ENCODE measurements at places on chromosomes 2 and 18.

- no peak for DNase-seq
These were observed 48.0 kb upstream of the ANXA4 start for GRCh38 chr2:69693775-69694450.

- DNase-seq, result peak; percentile 68
These were observed 88.0 kb upstream of the NFU1 start for GRCh38 chr2:69525261-69525660.

DNA sequence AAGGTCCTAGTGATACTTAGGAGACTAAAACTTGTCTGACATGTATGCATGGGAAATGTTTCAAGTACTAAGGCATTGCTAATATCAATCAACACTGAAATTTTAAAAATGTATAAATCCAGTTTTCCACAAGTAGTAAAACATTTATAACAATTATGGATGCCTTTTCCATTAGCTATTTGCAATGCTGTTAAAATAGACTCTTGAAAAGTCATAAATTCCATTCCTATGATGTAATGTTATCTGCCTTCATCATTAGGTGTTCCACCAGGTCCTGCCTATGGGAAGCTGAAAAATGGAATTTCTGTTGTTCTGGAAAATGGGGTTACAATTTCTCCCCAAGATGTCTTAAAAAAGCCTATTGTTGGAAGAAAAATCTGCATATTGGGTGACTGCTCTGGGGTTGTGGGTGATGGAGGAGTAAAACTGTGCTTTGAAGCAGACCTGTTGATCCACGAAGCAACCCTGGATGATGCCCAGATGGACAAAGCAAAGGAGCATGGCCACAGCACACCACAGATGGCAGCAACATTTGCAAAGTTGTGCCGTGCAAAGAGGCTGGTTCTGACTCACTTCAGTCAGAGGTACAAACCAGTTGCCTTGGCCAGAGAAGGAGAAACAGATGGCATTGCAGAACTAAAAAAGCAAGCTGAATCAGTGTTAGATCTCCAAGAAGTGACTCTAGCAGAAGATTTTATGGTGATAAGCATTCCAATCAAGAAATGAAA lies 18.7 kb downstream of the ELAC1 start:
- peak; percentile 63 for DNase-seq

DNA sequence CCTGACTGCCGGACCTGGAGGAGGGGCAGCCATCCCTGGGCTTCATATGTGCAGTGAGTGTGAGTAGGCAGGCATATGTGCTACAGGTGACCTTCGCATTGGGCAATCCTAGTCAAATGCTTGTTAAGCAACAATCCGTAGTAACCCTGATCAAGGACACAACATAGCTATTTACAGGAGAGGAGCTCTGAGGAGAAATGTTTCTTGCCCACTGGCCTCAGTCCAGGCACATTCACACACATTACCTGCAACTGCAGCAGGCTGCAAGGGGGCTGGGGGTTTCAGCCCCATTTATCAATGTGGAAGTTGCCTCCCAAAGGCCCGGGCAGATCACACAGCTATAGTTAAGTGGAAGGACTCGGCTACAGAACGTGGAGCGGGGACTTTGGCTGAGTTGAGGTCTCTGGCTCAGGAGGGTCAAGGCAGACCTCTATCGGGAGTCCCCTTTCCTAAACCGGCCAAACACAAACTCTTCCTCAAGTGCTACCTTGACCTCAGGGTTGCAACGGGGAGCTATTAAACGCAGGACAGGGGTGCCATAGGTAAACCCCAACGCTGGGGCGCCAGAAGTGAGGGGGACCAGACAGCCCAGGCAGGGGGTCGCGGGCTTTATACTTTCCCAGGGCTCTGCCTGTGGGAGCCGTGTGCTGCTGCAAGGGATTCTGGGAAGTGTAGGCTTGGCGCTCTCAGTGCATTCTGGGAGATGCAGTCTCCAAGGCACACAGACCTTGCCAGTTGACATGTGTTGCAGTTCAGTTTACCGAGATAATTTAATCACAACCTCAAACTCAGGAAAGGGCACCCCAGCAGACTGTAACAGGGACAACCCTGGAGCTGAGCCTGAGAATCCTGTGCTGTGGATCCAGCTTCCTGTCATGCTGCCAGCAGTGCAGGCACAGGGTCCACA lies 9.4 kb downstream of the KHK start:
- no peak for DNase-seq

- no peak for DNase-seq
These were observed 32.5 kb downstream of the TAF4B start for GRCh38 chr18:26258711-26259110.

- DNase-seq, result no peak
These were observed 107.8 kb downstream of the ZNF521 start for GRCh38 chr18:25244170-25244569.

DNA sequence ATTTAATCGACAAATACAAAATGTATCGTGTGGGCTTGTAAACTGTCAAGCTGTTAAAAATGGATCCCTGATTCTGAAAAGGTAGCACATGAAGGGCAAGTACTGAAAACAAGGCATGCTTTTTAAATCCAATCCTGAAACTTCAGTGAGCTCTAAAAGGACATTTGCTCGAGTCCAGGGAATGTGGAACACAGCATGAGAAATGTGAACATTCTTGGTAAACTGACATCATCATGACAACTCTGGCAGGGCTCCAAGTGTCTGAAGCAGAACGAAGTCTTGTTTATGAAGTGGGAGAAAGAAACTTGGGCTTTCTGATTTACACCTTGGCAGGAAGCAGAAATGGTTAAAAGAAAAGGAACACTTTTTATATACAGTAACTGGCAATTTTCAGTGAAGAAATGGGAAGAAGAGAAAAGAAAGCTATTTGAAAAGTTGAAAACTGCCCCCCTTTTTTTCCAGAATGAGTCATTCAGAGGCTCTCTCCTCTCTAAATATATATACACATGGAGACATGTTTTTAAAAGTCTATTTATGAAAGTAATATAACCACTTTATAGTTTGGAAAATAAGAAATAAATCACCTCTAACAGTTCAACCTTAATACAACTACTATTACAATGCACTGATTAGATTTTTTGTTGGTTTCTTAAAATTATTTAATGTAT lies 120.8 kb downstream of the GAREM1 start:
- DNase-seq, result peak; percentile 97

GRCh38 chr2:64054161-64054915 lies 35.1 kb upstream of the VPS54 start:
- DNase-seq, result no peak

GRCh38 chr2:188922191-188922590 lies 52.0 kb upstream of the COL3A1 start:
- no peak for DNase-seq

DNA sequence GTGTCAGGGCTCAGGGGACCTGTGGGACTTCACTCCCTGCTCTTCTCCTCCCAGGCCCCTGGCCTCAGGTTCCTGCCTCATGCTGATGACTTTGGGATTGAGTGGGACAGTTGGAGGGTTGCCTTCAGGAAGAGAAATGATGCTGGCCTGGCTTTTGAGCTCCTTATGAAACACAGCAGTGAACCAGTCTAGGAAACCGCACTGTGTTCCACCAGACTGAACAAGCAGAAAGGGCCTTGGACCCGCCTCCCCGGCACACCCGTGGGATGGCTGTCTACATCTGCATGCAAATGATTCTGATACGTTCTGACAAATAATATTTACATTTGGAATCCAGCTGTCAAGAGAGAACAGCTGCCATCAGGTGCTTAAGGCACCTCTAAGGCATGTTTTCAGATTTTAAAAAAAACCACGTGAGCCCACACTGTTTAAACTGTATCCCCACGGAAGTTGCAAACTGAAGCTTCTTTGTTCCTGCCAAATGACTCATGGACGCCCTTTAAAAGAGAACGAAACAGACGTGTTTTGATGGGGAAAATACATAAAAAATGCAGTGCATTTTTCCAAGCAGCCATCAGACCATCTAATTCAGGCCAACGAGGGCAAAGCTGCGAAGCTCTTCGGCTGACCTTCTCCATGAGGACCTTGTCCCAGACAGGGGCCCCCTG lies 27.6 kb upstream of the ASAP2 start:
- peak; percentile 90 for DNase-seq

DNA sequence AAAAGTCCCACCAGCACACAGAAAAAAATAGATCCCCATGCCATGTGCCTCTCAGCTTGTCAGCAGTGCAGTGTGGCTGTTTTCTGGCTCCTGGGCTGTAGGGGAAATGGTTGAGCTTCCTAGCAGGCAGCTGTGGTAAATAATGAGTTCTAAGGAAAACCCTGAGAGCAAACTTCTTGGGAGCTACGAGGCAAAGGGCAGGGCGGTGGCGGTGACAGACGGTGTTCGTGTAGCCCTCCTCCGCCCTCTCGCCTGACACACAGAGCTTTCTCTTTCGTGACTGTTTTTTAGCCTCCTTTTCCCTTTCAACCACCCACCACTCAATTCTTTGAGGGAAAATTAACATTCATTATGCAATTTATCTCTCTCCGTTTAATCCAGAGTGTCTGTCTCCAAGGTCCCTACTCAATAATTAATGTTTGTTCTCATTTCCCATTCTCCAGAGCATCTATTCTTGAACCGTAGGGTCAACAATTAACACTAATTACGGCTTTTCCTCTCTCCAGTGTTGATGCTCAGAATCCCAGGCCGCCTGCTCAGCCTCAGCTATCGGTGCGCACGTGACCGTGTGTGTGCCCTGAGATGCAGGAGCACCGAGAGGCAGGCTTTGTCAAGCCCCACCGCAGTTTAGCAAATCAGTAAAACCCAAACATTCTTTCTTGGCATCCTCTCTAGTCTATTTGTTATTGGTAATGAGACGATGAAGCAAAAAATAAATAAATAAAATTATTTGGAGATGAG lies 50.1 kb downstream of the KIAA2012 start:
- DNase-seq, result no peak

DNA sequence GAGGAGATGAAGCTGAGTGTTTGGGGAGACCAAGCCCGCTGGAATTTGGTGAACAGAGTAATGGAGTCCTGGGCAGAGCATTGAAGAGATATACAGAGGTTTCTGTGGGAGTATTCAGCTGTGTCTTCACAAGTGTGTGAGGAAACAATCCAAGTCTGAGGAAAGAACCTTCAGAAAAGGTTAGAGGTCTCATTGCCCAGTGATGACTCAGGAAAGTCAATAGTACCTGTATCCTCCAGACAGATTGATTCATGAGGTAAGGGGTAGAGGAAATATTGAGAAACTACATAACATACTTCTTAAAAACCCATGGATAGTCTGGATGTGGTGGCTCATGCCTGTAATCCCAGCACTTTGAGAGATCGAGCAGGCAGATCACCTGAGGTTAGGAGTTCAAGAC lies 392.3 kb downstream of the GALNT13 start:
- DNase-seq, result no peak

- no peak for DNase-seq
These were observed 254.7 kb downstream of the PTPRM start for GRCh38 chr18:7821784-7822183.

DNA sequence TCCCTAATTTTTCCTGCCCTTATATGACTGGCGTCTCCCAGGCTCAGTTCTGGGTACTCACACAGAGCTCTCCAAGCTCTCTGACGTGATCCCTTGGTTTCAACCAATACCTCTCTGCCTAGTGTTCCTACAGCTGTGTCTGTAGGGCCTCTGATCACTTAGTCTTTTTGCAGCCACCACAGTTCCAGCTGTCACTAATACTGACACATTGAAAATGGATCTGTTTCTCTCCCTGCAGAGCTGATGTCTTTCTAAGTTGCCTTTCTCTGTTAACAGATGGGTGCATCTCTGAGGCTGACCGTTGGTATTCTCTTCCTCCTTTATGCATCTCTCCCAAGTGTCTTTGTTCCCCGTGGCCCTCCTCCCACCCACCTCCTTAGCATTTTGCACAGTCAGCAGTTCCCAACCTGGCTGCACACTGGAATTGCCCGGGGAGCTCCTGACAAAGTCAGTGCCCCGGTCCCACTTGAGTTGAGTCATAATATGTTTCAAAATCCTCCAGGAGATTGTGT lies 62.5 kb downstream of the CERS6 start:
- peak; percentile 73 for DNase-seq

- no peak for DNase-seq
These were observed 609.0 kb downstream of the DCC start for GRCh38 chr18:52948868-52949444.

- DNase-seq, result peak; percentile 78
These were observed 10.4 kb upstream of the EVA1A start for GRCh38 chr2:75570948-75571729.

GRCh38 chr2:160372585-160372984 lies 121.0 kb downstream of the RBMS1 start:
- peak; percentile 86 for DNase-seq

- peak; percentile 35 for DNase-seq
These were observed 292.4 kb downstream of the TRIB2 start for GRCh38 chr2:13009027-13009642.

DNA sequence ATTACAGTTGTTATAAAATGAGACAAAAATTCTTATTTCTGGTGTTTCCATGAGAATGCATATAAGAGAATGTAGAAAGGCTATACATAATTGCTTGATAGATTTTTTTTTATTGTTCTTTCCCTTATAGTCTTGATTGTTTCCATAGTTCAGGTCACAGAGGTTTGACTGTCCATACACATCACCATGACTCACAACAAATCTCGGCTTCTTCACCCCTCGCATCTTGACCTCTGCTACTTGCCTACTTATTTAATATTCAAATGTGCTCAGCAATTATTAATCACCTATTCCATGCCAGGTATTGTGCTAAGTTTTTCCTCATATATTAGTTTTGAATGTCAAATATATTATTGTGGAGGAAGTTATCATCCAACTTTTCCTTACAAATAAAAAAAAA lies 789.6 kb downstream of the RNF144A start:
- DNase-seq, result no peak

GRCh38 chr2:156565066-156565710 lies 129.0 kb downstream of the GPD2 start:
- DNase-seq, result peak; percentile 98

GRCh38 chr2:231672617-231673347 lies 35.5 kb upstream of the PTMA start:
- no peak for DNase-seq

DNA sequence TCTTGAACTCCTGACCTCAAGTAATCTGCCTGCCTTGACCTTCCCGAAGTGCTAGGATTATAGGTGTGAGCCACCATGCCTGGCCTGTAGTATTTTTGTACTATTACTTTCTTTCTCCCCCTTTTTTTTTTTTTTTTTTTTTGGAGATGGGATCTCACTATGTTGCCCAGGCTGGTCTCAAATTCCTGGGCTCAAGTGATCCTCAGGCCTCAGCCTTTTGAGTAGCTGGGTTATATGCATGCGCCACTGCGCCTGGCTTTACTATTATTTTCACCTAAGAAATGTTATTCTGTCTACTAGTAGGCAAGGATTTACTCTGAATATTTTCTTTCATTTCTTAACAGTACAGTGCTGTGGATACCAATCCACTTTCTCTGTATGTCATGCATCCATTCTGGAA lies 17.4 kb upstream of the ADGRF3 start:
- DNase-seq, result no peak

- DNase-seq, result no peak
These were observed 57.3 kb downstream of the NEDD4L start for GRCh38 chr18:58101291-58101794.

- DNase-seq, result no peak
These were observed 38.3 kb downstream of the LRRFIP1 start for GRCh38 chr2:237665713-237666143.

DNA sequence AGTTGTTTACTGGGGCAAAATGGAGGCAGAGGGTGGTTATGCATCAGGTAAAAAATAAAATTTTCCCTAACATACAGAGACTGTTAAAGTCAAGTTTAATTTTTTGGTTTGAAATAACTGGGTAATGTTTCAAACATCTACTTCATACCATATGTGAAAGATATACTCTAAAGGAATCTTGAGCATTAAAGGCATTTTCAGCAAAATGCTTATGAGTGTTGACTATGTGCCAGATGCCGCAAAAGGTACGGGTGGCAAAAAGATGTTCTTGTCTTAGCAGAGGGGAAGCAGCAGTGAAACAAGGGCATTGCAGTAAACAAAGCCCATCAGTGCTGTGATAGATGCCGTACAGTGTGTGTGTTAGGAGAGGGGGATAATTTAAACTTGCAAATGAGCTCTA lies 263.1 kb upstream of the ID2 start:
- peak; percentile 15 for DNase-seq

All from astrocyte (in vitro differentiated cells and primary cell).